Psoas muscle (tissue), 8 donors: ENCODE measurements at places on chromosomes 7 and 10. TPM values are rescaled to one million over a fixed set of nuclear protein-coding genes. Genes with fewer than 3 reads are reported as not detected.

The EPHA1 gene
- total RNA-seq: not detected

GRCh38 chr10:83605783-83606630, 533.3 kb upstream of the GHITM start:
- no peak for DNase-seq

GRCh38 chr7:20399521-20399920, 68.8 kb downstream of the ITGB8 start:
- no peak for DNase-seq

DNA sequence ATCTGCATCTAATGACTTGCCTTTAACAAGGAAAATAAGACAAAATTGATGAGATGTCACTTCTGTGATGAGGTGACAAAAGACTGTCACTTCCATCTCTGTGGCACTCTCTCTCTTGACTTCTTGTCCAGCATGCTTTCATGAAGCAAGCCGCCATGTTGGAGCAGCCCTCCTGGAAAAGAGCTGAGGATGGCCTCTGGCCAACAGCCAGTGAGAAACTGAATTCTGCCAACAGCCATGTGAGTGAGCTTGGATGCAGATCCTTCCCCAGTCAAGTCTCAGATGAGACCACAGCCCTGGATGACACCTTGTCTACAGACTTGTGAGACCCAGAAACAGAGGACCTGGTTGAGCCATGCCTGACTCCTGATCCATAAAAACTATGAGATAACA, 412.6 kb upstream of the SHH start:
- no peak for DNase-seq
